ENCODE measurements at places on chromosomes 2 and 18. TPM values are rescaled to one million over a fixed set of nuclear protein-coding genes. Genes with fewer than 3 reads are reported as not detected.
A peak's percentile ranks its signal among the peaks of the same experiment; 100 is the strongest.

The CHRNG gene
- 0.87 TPM for total RNA-seq

The FER1L5 gene
- total RNA-seq, result 0.75 TPM

The ZAP70 gene
- total RNA-seq, result 1.2 TPM

GRCh38 chr2:127564429-127565260, 29.2 kb downstream of the MYO7B start:
- no peak for DNase-seq
- no peak overlapping the region for H3K27ac ChIP-seq
- H3K36me3 ChIP-seq, result no peaks in the 10 kb centered on the region
- H3K27me3 ChIP-seq, result peaks cover 8% of the 10 kb centered on the region
- H3K4me3 ChIP-seq, result no peak overlapping the region

DNA sequence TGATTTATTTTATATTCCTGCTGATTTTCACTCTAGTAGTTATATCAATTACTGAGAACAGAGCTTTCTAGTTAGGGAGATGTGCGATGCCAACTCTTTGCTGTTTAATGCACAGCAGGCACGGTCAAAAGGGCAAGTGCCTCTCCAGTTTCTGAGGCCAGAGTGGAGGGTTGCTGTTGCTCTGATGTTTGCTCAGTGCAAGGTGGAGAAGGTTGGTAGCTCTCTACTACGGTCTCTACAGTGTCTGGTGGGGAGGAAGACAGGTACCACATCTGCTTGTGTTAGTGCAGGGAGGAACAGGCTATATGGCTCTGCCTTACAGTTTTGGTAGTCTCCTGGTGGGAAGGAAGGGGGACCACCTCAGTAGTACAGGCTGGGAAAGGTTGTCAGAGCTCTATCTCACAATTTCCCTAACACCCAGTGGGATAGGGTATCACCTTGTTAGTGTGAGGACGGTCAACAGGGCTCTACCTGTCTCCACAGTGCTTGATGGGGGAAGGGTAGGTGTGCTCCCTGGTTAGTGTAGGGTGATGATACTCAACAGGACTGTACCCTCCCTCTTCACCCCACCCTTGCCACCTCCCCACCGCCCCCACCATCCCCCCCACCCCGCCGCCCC, 85.9 kb downstream of the FANCL start:
- H3K4me3 ChIP-seq, result no peak overlapping the region
- no peaks in the 10 kb centered on the region for H3K27me3 ChIP-seq
- peaks cover 41% of the 10 kb centered on the region for H3K36me3 ChIP-seq
- no peak for DNase-seq
- peak overlapping the region; percentile 29 for H3K27ac ChIP-seq

DNA sequence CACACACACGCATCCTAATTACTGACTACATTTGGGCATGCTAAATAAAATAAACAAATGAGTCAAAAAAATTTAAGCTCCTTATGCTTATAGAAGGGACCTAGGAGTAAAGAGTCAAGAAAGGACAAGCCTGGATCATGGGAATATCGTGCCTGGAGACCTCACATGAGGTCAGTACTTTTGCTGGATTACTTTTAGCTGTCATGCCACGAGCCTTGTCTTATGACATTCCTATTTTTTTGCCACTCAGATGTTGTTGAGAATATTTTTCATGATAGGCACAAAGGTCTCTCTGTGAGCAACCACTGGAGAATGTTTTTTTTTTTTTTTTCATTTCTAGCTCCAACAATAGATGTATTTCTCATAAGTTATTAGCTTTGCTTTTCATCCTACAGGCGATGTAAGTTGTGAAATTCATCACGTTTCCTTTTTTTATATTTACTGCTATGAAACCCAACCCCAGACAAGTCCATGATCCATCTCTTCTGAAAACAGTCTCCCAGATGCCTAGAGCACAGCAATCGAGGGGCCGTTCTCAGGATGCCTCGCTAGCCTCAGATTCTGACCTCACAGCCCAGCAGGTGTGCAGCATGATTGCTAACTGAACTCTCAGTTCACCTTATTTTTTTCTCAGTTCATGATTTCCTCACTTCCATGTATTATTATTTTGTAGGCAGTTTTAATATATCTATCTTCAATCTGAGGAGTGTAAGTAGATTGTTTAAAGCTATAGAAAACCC, 464.5 kb downstream of the IRS1 start:
- DNase-seq, result no peak
- no peaks in the 10 kb centered on the region for H3K27me3 ChIP-seq
- H3K4me3 ChIP-seq, result no peak overlapping the region
- H3K27ac ChIP-seq, result no peak overlapping the region
- no peaks in the 10 kb centered on the region for H3K36me3 ChIP-seq

GRCh38 chr2:32591669-32592463, 36.0 kb upstream of the TTC27 start:
- no peak for DNase-seq
- peaks cover 3% of the 10 kb centered on the region for H3K36me3 ChIP-seq
- H3K27me3 ChIP-seq, result no peaks in the 10 kb centered on the region
- H3K4me3 ChIP-seq, result no peak overlapping the region

GRCh38 chr2:223100061-223100511, 48.1 kb downstream of the KCNE4 start:
- no peak overlapping the region for H3K4me3 ChIP-seq
- H3K36me3 ChIP-seq, result no peaks in the 10 kb centered on the region
- no peak overlapping the region for H3K27ac ChIP-seq
- peaks cover 7% of the 10 kb centered on the region for H3K4me1 ChIP-seq
- peaks cover 2% of the 10 kb centered on the region for H3K27me3 ChIP-seq
- no peak for DNase-seq

GRCh38 chr2:239155806-239156480, 244.9 kb downstream of the HDAC4 start:
- DNase-seq, result peak; percentile 47
- peaks cover 22% of the 10 kb centered on the region for H3K36me3 ChIP-seq
- peaks cover 18% of the 10 kb centered on the region for H3K4me1 ChIP-seq
- no peaks in the 10 kb centered on the region for H3K27me3 ChIP-seq

- no peaks in the 10 kb centered on the region for H3K36me3 ChIP-seq
- H3K27me3 ChIP-seq, result peaks cover 3% of the 10 kb centered on the region
- H3K4me3 ChIP-seq, result no peak overlapping the region
- peak overlapping the region; percentile 54 for H3K27ac ChIP-seq
- H3K4me1 ChIP-seq, result peaks cover 30% of the 10 kb centered on the region
- no peak for DNase-seq
These were observed 176.7 kb downstream of the GLI2 start for GRCh38 chr2:120912101-120912985.

DNA sequence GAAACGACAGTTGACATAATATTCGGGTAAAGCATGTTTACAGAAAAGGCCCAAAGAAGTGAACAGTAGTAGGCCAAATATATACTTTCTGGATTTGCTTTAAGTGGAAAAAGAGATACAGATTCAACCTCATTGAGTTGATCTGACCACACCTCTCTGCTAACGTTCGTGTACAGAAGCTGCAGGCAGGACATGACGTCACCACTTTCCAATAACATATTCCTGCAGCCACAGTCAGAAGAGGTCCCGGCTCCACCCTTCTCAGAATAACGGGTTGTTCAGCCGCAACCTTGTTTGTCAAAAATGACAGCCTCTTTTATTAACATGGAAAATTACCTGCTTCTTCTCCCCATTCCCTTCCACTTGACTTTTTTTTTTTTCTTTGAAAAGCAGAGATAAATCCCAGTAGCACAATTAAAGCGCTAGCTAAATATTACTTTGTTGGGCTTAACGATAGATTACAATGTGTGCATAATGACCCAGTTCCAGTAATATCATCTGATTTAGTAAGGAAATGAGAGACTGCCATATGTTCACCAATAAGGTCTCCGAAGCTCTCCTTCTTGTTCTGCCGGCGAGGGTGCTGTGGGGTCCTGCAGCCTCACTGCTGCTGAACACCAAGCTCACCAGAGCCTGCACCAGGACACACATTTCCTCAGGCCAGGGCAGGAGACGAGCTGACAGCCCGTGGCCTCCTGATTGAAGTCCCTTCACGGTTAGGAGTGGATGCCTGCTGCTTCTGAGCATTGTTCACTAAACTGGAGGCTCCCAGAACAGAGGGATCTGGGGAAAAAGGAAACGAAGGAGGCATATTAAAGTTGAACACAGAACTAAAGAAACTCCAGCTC, 451.0 kb upstream of the SALL3 start:
- peaks cover 18% of the 10 kb centered on the region for H3K4me1 ChIP-seq
- H3K4me3 ChIP-seq, result peak overlapping the region; percentile 56
- peaks cover 8% of the 10 kb centered on the region for H3K27me3 ChIP-seq
- peak; percentile 51 for DNase-seq
- H3K27ac ChIP-seq, result no peak overlapping the region

GRCh38 chr2:241417626-241418025, 61.5 kb downstream of the FARP2 start:
- no peak overlapping the region for H3K27ac ChIP-seq
- DNase-seq, result no peak
- H3K27me3 ChIP-seq, result no peaks in the 10 kb centered on the region
- H3K4me1 ChIP-seq, result peaks cover 9% of the 10 kb centered on the region

DNA sequence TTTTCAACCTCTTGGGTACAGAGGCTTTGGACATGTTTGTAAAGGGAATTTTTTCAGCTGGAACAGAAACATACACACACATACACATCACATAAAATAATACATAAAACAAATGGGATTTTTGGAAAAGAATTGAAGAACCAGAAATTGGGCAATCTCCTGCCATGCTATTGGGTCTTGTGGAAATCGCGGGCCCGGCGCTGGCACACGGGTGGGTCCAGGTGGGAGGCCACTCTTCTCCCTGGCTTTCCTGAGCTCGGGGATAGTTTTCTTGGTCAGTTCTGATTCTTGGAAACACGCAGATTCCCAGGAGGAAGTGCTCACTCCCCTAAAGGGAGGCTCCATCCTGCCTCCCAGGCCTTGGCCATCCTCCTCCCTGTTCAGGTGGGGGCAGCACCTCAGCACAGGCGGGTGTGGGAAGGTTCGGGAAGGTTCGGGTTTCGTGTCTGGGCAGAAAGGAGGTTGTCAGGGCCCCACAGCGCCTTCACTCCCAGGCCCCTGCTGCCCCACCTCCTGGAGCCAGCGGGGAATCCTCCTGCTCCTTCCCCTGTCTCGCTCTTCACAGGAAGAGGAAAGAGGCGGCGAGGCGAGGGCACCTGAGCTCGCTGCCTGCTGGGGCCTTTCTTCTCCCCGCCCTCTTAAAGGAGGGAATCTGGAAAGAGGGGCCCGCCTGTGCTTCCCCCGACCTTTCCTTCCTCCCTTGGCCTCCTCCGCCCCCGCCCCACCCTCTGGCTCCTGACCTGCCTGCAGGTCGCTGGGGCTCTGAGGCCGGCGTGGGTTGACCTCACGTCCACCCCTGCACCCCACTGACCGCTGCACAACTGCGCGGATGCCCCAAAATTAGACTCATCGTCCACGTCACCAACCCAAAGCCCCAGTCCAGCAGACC, 97.8 kb upstream of the PXDN start:
- H3K27ac ChIP-seq, result no peak overlapping the region
- H3K4me1 ChIP-seq, result peaks cover 5% of the 10 kb centered on the region
- peaks cover 13% of the 10 kb centered on the region for H3K27me3 ChIP-seq
- H3K4me3 ChIP-seq, result no peak overlapping the region
